Left renal pelvis (tissue), 4 donors: ENCODE measurements at places on chromosomes 1 and 21. TPM values are rescaled to one million over a fixed set of nuclear protein-coding genes. Genes with fewer than 3 reads are reported as not detected.

DNA sequence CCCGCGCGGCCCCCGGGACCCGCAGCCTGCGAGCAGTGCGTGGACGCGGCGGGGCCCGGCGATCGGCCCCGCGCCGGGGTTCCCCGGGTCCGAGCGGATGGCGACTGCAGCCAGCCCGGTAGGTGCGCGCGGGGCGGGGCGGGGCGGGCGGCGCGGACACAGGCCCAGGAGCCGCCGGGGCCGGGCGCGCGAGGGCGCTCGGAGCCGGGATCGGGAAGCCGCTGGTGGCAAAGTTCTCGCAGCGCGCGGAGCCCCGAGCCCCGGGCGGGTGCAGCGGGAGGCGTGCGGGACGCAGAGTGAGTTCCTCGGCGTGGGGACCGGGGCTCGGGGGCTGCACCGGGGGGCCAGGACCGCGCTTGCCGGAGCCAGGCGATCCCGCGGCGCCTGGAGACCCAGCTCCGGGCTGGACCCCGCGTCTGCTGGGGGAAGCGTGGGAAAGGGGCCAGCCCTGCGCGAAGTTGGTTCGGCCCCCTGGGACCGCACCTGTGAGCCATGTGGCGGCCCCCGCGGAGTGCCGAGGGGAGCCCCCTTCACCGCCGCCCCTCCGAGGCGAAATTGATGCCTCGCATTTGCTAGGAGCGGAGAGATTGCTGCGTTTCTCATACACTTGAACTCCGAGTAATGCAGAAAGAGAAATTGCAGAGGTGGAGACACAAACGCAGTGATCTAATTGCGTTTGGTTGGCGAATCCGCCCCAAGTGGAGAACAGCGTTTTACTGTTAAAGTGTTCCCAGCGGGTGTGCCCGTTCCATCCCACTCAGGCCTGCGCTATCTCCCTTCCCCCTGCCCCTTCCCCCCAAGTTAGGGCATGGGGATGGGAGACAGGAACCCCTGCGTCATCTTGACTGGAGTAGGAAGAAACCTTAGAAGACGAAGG is 228.9 kb upstream of the TMEM51 start:
- DNase-seq = no peak

DNA sequence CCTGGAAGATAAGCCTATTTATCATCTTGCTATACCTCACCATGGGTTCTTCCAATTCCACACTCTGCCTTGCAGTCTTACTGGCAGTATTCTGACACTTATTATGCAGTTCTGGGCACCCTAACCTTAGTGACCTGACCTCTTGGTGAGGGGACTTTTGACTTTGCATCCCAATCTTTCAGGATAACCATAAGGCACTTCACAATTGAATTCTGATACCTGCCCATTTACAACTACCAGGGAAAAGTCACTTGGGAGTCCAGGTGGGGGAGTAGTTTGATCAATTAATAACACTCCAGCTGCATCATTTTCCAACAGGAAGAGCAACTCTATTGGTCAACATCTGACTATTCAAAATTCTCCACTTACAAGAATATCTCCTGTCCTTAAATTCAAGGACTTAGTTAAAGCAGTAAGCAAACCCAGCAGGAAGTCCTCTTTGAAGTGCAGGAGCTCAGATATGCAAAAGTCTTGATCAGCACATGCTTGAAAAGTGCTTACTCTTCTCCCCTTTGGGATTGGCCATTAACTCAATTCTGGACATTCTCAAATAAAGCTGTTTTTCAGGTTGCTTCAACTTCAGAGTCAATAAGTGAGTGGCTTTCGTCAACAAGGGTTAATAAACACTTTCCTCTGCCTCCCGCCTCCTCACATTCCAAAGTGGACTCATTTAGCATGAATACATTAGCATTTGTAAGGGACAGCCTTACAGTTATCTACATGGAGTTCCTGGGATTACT is 177.4 kb upstream of the NRIP1 start:
- no peak for DNase-seq

GRCh38 chr1:7223334-7224080 is 438.3 kb downstream of the CAMTA1 start:
- no peak for DNase-seq

GRCh38 chr1:219798283-219799030 is 129.9 kb downstream of the SLC30A10 start:
- DNase-seq = no peak

HSPB7 gene
- polyA plus RNA-seq = 4.2 TPM

FCRLB gene
- 6.0 TPM for polyA plus RNA-seq

- DNase-seq = no peak
These were observed 12.8 kb downstream of the CADM3 start for GRCh38 chr1:159184201-159184600.

- no peak for DNase-seq
These were observed 10.4 kb upstream of the WNT3A start for GRCh38 chr1:227996187-227996950.

DNA sequence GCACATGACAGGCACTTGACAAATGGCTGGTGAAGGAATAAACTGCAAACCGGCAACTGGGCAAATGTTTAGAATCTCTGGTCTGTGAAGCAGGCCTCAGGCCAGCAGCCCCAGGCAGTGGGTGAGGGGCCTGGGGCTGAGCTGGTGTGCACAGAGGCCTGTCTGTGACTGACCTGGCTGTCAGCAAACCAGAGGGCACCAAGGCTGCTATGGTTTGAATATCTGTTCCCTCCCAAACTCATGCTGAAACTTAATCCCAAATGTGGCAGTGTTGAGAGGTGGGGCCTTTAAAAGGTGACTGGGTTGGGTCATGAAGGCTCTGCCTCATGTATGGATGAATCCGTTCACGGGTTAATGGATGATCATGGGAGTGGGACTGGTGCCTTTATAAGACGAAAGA is 139.8 kb downstream of the DMRTB1 start:
- no peak for DNase-seq

DNA sequence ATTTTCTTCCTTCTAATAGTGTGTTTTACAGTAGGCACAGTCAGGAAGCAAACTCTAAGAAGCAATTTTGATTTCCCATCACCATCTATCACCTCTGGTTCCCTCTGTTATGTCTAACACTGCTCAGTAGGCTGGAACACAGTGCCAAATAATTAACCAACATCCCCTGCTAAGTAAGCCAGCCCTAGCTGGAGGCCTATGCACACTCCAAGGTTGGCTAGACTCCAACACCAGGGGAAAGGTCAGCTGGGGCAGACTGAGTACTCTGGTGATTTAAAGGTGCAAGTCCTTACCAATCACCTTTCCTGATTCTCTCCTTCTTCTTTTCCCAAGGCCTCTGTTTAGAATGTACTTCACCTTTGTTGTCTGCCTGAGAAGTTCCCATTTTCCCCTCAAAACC is 46.5 kb upstream of the BEND5 start:
- peak; percentile 46 for DNase-seq

TCEA3 gene
- polyA plus RNA-seq = 48.9 TPM

GRCh38 chr1:214329470-214330220 is 48.7 kb downstream of the SMYD2 start:
- no peak for DNase-seq

COL8A2 gene
- polyA plus RNA-seq = 4.4 TPM

DNA sequence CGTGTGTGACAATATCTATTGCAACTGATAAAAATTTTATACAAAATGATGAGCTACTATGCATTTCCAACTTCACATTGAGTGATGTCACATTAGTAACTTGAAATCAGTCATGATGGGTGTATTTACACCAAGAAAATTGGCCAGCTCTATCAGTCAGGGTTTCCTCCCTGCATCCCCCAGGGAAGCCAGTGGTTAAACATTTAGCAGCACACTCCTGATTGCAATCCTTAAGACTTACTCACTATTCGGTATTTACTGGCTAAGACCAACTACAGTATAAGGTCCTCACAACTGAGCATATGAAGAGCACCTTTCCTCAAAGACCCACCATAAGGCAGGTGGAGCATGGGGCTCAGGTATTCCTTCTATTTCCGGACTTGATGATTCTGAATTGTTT is 41.3 kb upstream of the PTGFRN start:
- no peak for DNase-seq

GRCh38 chr21:42161956-42162681 is 56.8 kb upstream of the ABCG1 start:
- no peak for DNase-seq

DNA sequence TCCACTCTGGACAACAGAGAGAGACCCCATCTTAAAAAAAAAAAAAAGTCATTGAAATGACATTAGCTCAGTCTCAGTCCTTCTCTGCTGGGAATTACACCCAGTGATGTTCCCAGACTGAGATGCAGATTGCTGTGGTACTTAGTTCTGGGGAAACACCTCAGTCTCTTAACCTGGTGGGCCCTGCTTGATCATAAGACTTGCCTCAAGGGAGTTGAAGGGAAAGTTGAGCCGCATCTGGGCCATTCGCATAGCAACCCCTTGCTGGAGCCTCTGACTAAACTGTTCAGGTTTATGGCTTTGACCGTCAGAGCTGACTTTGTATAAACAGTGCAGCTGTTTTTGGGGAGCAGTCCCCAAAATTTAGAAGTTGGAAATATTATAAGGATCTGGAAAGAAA is 13.4 kb downstream of the FCRL4 start:
- no peak for DNase-seq

- no peak for DNase-seq
These were observed 221.1 kb upstream of the PBX1 start for GRCh38 chr1:164337885-164338284.

ARHGAP30 gene
- polyA plus RNA-seq = 2.5 TPM

GRCh38 chr1:7456722-7457082 is 314.4 kb upstream of the VAMP3 start:
- DNase-seq = no peak

GRCh38 chr1:166947398-166948043 is 27.8 kb downstream of the ILDR2 start:
- DNase-seq = peak; percentile 69

GRCh38 chr1:210618369-210618768 is 289.7 kb downstream of the HHAT start:
- DNase-seq = no peak

DNA sequence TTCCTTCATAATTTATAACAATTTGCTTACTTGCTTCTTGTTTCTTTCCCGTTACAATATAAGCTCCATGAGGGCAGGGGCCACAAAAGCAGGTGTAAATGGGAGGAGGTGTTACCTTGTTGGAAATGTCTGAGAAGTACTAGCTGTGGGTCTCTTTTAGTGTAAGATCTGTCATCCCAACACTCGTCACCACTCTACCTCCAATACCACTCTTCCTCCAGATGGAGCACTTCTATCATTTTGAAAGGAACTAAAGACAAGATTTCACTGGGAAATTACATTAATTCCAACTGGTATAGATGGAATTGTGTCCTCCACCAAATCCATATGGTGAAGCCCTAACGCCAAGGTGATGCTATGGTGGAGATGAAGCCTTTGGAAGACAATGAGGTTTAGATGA is 53.0 kb upstream of the CPLANE2 start:
- no peak for DNase-seq

DNA sequence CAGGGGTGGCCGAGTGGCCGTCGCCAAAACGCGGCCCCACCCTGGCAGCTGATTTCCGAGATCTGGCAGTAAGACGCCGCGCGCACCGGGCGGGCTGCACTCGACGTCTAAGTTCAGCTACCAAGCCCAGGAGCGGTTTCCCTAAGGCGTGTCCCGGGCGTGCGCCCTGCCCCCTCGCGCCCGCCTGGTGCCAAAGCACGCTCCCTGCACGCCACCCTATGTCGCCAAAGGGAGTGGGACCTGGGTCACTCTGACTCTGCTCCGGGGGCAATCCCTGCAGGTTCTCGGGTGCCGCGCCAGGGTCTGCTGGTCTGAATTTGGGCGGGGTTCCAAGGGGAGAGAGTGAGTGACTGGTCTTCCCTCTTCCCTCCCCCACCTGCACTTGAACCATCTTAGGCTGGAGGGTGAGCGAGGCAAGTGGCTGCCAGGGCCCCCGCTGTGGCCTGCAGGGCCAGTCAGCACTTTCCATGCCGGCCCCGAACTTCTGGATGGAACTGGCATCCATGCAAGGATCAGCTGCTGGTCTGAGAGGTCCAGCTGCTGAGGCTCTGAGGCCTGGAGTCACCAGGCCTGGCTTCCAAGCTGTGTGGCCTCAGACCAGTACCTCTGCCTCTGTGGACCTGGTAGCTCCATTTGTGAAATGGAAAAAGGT is at the start of gene LRRC38:
TSS of gene LRRC38 (minus strand) at position 109 of the 652 bp plus-strand sequence. CDS start 410 bp downstream, outside the sequence.
- no peak for DNase-seq

DNA sequence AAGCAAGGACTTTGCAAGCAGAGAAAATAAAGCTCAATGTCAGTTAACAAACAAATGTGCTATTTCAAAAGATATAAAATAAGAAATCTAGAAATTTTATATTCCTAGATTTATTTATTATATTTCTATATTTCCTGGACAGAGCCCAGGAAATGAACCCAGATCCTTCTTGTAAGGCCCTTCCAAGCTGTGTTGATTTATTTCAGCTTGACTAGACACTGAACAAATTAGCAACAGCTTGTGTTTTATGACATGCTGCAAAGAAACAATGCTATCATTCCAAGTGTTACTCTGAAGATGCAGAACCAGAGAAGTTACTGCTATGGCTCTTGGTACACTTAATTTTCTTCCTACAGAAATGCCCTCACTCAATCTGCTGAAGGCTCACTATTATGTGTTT is 6.2 kb downstream of the TGFBR3 start:
- no peak for DNase-seq

FCER1A gene
- polyA plus RNA-seq = 0.66 TPM

DNA sequence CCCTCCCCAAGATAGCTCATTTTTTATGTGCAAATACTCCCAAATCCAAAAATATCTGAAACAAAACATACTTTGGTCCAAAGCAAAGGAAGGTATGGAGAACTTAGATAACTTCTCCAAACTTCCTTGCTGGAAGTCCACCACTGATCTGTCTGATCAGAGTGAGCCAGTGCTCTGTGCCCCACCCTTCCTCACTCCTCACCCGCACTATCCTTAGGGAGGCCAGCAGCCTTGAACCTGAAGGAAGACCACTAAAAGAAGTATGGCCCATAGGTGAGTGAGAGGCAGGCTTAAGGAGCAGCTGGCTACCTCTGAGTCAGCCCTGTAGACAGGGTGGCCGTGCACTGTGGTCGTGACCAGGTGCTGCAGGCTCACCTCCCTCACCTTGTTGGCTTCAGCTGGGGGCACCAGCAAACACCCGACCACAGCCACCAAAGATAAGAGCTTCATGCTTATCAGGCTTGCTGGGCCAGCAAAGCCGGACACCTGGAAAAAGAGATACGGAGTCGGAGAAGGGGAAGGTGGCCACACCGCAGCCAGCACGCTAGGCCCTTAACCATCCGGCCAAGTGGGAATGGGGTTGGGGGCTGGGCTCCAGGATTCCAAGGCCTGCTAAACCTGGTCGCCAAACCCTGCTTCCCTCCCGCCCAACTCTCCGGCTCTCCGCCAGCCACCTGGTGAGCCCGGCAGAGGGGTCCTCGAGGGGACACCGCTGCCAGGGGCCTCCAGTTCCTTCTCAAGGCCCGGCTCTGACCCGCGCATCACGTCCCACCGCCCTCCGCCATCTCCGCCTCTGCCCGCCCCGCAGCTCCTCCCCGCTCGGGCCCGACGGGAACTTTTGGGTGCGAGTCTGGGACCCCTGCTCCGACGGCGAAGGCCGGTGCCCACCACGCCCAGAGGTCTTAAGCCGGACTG is 543 bp downstream of the TMEM9 start:
- peak; percentile 32 for DNase-seq

- no peak for DNase-seq
These were observed 12.2 kb upstream of the RIPK4 start for GRCh38 chr21:41778930-41779600.

TMEM9 gene
- polyA plus RNA-seq = 160 TPM

ZSWIM5 gene
- 7.9 TPM for polyA plus RNA-seq

GJA9 gene
- polyA plus RNA-seq = 0.30 TPM

OR2T35 gene
- not detected for polyA plus RNA-seq

- peak; percentile 5 for DNase-seq
These were observed 1.4 kb downstream of the RNF11 start for GRCh38 chr1:51237351-51238033.
